Vagina (tissue), 2 donors: ENCODE measurements at places on chromosomes 16 and 17. TPM values are rescaled to one million over a fixed set of nuclear protein-coding genes. Genes with fewer than 3 reads are reported as not detected.

DNA sequence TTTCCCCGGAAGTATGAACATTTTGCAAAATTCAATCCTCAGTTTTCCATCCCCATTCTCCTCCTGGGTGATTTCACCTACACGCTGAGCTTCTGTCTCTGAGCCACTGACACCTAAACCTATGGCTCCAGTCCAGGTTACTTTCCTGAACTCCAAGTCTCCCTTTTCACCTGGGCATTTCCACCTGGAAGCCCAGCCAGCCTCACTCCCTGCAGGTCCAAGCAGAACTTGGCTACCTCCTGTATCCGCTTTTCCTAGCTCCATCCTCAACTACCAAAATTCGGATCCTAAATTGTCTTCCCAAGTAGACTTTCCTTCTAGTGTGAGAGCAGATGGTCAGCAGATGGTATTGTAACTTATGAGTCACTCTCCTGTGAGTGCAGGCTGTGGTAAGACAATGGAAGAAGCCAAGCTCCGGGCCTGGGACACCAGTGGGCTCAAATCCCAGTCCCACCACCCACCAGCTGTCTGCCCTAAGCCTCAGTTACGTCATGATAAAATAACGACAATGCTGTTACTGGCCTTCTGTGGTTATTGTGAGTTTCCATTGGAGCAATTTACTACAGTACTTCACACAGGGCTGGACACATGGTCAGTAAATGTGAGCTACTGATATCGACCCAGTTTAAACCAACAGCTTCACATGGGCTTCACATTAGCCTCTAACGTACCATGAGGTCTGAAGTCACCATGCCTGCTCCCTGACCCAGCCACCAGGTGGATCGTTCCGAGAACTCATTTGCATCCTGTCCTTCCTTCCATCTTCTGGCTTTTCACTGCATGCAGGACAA, 33.3 kb downstream of the PECAM1 start:
- no peak overlapping the region for H3K4me3 ChIP-seq
- H3K27me3 ChIP-seq: no peaks in the 10 kb centered on the region
- peaks cover 14% of the 10 kb centered on the region for H3K4me1 ChIP-seq
- H3K36me3 ChIP-seq: no peaks in the 10 kb centered on the region
- DNase-seq: peak; percentile 95
- H3K27ac ChIP-seq: peak overlapping the region; percentile 56

DNA sequence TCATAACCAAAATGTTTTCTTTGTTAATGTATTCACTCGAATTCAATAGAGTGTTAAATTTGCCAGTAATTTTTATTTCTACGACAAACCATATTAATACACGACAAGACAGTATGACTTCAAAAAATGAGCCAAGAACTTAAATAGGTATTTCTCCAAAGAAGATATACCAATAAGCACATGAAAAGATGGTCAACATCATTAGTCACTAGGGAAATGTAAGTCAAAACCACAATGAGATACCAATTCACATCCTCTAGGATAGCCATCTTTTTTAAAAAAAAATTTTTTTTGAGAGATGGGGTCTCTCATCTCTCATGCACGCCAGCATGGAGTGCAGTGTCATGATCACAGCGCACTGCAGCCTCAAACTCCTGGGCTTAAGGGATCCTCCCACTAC, 5.0 kb upstream of the MEIOC start:
- no peak overlapping the region for H3K4me3 ChIP-seq
- no peaks in the 10 kb centered on the region for H3K36me3 ChIP-seq
- H3K4me1 ChIP-seq: peaks cover 2% of the 10 kb centered on the region
- H3K27ac ChIP-seq: no peak overlapping the region
- no peak for DNase-seq

GRCh38 chr16:57012353-57012752, 23.0 kb downstream of the NLRC5 start:
- H3K36me3 ChIP-seq: no peaks in the 10 kb centered on the region
- H3K27me3 ChIP-seq: no peaks in the 10 kb centered on the region
- no peak overlapping the region for H3K27ac ChIP-seq
- no peaks in the 10 kb centered on the region for H3K4me1 ChIP-seq
- H3K4me3 ChIP-seq: no peak overlapping the region
- DNase-seq: no peak

DECR2 gene
- 17.9 TPM for total RNA-seq

- H3K4me3 ChIP-seq: no peak overlapping the region
- no peak for DNase-seq
- H3K36me3 ChIP-seq: peaks cover 4% of the 10 kb centered on the region
Observed at GRCh38 chr17:28675980-28676379, 14.0 kb downstream of the SUPT6H start.

DNA sequence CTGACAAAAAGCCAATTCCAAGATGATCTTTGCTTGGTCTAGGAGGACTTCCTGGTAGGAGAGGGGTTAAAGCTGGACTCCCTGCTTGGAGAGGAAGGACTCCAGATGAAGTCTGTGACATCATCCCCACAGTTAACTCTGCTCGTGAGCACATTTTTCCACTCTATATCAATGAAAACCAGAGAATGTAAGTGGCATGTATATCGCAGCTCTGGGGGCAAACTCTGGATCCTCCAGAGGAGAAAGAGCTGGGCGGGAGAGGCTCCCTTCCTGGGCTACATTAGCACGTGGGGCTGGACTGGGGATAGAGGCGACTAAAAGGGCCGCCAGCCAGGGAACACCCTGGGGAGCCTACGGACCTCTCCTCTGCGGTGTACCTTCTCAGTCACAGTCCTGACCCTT, 34.1 kb downstream of the HIC1 start:
- H3K4me3 ChIP-seq: peak overlapping the region; percentile 32
- peaks cover 75% of the 10 kb centered on the region for H3K4me1 ChIP-seq
- H3K36me3 ChIP-seq: no peaks in the 10 kb centered on the region
- DNase-seq: no peak
- H3K27ac ChIP-seq: peak overlapping the region; percentile 92

- peaks cover 48% of the 10 kb centered on the region for H3K4me1 ChIP-seq
- peak overlapping the region; percentile 68 for H3K27ac ChIP-seq
- no peaks in the 10 kb centered on the region for H3K27me3 ChIP-seq
- DNase-seq: peak; percentile 87
- no peak overlapping the region for H3K4me3 ChIP-seq
Observed at GRCh38 chr17:68777243-68777855, 176.2 kb upstream of the FAM20A start.
